ENCODE measurements at places on chromosomes 13 and 19.
A peak's percentile ranks its signal among the peaks of the same experiment; 100 is the strongest.

- DNase-seq, result no peak
Measured at GRCh38 chr13:22936228-22936627, 244.6 kb upstream of the SGCG start.

DNA sequence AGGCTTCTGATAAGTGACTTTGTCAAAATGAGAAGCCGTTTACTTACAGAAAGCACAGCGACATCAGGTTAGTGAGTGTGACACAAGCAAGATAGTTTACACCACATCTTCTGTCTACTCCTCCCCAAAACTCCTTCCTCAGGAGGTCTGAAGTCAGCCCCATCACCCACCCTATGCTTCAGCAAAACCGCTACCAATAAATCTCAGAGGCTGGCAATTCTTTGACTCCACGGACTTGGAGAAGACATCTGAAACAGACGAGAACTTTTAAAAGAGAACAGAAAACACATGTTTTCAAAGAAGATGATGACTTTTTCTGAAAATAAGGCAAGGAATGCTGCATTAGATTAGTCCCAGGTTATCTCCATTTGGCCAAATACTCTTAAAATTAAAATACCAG, 261.1 kb downstream of the TBC1D4 start:
- peak; percentile 79 for DNase-seq

DNA sequence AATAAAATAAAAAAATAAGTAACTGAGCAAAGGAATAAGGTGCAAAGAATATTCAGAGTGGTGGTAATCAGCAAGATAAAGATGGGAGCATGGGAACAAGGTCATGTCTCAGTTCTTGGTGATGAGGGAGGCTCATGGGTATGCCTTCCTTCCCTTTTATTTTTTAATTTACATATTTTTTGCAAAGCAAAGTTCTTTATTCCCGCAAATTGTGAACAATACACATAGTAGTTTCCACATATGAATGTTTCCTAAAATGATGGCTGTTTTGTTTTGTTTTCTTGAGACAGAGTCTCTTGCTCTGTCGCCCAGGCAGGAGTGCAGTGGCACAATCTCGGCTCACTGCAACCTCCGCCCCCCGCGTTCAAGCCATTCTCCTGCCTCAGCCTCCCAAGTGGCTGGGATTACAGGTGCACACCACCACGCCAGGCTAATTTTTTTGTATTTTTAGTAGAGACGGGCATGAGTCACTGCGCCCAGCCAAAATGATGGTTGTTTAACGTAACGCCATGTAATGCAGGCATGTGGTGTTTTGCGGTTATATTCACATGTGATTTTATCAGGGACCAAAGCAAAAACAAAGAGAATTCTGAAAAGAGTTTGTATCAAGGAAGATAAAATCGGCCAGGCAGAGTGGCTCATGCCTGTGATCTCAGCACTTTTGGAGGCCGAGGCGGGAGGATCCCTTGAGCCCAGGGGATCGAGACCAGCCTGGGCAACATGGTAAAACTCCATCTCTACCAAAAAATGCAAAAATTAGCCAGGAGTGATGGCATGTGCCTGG, 4.5 kb upstream of the ADGRE2 start:
- DNase-seq, result no peak

- DNase-seq, result no peak
Measured at GRCh38 chr13:45951166-45951565, 99.6 kb upstream of the SIAH3 start.

DNA sequence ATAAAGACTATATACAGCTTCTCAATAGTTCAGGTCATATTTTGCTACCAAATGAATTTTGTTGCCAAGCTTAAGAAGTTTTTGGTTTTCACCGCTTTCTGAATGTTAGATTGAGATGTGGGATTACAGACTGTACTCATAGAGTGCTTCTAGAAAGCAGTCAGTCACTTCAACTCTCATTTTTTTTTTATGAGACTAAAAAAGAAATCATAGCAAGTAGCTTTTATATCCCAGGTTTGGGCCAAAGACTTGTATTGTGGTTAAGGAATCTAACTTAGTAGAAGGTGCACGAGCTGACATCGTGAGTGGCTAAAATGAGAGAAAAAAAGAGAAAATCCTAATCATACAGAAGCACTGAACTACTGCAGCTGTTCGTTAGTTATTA, 2.2 kb upstream of the USPL1 start:
- no peak for DNase-seq

GRCh38 chr19:28443361-28443760, 769.6 kb downstream of the UQCRFS1 start:
- DNase-seq, result no peak

GRCh38 chr13:37701972-37702371, 103.4 kb upstream of the POSTN start:
- DNase-seq, result peak; percentile 92

GRCh38 chr19:54532528-54532927, 29.9 kb downstream of the LAIR2 start:
- no peak for DNase-seq

DNA sequence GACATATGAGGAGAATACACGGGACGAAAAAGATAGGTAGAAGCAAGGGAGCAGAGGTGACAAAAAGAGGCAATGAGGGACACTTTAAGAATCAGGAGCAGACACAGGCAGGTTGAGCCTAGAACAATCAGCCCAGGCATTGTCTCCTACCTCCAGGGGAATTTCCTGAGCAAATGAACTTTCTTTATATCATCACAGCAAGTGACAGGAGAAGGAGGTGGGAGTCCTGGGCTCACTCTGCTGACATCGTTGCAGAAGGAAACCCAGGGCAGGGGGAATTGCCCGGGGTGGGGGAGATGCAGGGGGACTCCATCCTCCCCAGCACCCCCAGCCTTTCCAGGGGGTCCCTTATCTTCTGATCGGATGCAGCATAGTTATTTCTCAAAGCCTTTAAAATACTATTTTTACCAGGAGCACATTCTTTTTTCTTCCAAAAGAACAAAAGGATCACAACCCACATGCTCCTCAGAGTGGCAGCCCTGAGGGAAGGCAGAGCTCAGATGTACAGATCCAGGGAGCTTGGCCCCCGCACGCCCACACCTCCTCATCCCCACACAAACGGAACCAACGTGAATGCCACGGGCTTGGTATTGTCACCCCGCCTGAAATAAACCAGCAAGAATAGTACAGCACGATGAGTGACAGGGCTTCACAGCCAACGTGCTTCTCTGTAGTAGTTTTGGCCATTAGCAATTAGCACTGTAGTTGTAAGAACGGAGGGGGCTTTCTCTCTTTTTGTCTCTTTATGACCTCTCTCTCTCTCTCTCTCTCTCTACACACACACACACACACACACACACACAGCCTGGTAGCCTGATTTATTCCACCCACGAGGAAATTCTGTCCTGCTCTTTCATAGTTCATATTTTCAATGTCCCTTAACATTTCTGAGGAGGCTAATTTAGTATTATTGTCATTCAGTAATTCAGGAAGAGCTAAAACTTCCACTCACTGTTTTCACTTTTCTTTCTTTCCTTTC, 169.5 kb upstream of the UBL3 start:
- DNase-seq, result no peak

DNA sequence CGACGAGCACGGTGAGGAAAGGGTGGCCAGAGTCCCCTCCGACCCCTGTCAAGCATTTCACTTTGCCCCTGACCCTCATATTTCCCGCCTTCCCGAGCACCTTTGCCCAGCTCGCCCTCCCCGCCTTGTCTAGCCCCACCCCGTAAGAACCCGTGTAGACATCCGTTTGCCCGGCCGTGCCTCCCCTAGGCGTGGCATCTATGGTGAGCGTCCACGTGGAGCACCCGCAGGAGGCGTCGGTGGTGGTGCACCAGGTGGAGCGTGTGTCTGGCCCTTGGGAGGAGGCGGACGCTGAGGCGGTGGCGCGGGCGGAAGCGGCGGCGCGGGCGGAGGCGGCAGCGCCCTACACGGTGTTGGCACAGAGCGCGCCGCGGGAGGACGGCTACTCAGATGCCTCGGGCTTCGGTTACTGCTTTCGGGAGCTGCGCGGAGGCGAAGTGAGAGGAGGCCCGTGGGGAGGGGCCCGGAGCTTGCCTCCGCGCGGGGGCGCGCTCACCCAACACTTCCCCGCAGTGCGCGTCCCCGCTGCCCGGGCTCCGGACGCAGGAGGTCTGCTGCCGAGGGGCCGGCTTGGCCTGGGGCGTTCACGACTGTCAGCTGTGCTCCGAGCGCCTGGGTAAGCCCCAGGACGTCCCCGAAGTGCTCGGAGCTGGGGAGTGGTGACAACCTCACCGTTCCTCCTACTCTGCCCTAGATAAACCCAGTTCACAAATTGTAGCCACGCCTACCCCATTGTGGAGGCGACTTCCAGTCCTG, 4.2 kb downstream of the LTBP4 start:
- peak; percentile 36 for DNase-seq

DNA sequence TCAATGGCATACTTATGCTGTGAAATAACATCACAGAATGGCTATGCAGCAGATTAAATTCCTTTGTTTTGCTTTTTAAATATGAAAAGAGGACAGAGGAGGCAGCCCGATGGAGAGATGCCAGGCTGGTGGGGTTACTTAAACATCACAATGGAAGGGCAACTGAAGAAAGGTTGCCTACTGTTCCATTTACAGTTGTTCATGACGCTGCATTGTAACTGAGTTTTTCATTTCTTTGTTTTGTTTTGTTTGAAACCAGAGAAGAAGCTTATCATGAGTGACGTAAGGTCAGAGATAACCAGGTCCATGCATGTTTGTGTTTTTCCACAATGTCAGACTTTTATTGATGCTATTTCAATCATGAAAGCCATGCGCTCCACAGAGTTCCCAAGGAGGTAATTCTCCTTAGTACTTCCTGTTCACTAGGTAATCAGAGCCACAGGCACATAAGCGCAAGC, 273.8 kb downstream of the LHFPL6 start:
- DNase-seq, result no peak

- DNase-seq, result no peak
Measured at GRCh38 chr19:37669450-37669914, 14.2 kb upstream of the ZFP30 start.

DNA sequence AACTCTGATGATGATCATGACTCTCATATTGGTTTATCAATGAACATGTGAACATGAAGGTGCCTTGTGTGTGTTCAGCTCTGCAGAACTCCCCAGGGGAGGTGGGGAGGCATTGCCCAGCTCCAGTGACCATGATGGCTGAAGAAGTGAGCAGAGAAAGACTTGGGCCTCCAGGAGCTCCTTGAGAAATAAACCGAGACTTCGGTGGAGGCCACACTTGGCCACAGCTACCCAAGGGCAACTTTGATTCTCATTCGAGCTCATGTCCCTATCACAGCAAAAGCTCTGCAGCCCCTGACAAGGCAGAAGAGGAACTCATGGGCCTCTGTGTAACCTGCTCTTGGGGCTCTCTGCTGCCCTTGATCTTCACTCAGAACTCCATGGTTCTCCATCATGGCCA, 44.1 kb upstream of the ZNF536 start:
- DNase-seq, result no peak

GRCh38 chr13:34779171-34779570, 162.9 kb upstream of the NBEA start:
- no peak for DNase-seq

- peak; percentile 61 for DNase-seq
Measured at GRCh38 chr13:110245416-110245899, 61.5 kb downstream of the COL4A1 start.

GRCh38 chr13:23319883-23320224, 113.6 kb downstream of the SACS start:
- no peak for DNase-seq

DNA sequence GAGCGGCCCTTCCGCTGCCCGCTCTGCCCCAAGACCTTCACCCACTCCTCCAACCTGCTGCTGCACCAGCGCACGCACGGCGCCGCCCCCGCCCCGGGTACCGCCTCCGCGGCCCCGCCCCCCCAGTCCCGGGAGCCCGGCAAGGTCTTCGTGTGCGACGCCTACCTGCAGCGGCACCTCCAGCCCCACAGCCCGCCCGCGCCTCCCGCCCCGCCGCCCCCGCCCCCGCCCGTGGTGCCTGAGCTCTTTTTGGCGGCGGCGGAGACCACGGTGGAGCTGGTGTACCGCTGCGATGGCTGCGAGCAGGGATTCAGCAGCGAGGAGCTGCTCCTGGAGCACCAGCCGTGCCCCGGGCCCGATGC, 3.2 kb upstream of the NAT14 start:
- DNase-seq, result no peak

GRCh38 chr19:41621226-41621625, 5.6 kb downstream of the CEACAM4 start:
- DNase-seq, result no peak

DNA sequence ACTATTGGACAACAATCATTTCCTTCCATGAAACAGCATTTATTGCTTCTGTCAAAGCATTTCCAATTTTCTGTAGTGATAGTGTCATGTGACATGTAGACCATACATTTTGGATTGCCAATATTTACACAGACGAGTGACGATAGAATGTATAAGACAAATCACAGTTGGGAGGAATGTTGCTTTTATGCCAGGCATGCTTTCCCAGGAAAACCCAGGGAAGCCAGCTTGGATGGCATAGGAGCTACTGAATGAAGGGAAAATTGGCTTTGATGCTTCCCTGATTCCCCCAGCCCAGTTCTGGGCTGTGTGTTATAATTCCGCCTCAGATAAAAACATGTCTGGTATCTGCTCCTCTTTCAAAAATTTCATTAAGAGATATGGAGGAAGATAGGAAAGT, 22.5 kb downstream of the SCEL start:
- no peak for DNase-seq

DNA sequence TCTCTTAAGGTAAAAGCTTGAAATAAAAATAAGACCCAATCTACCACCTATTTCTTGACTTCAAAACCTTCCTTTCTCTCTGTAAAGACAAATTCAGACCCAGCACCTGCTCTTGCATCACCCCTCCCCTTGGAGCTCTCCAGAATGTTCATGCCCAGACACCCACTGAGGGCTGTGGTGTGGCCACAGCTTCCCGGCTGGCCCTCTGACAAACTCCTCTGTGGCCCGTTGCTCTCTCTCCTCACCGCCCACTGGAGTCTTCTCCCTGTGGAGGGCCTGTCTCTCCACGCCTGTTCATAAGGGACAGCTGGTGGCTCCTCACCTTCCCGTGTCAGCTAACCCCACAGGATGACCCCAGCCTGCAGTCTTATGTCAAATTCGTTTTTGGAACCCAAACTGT, 49.1 kb downstream of the TSSK6 start:
- no peak for DNase-seq

DNA sequence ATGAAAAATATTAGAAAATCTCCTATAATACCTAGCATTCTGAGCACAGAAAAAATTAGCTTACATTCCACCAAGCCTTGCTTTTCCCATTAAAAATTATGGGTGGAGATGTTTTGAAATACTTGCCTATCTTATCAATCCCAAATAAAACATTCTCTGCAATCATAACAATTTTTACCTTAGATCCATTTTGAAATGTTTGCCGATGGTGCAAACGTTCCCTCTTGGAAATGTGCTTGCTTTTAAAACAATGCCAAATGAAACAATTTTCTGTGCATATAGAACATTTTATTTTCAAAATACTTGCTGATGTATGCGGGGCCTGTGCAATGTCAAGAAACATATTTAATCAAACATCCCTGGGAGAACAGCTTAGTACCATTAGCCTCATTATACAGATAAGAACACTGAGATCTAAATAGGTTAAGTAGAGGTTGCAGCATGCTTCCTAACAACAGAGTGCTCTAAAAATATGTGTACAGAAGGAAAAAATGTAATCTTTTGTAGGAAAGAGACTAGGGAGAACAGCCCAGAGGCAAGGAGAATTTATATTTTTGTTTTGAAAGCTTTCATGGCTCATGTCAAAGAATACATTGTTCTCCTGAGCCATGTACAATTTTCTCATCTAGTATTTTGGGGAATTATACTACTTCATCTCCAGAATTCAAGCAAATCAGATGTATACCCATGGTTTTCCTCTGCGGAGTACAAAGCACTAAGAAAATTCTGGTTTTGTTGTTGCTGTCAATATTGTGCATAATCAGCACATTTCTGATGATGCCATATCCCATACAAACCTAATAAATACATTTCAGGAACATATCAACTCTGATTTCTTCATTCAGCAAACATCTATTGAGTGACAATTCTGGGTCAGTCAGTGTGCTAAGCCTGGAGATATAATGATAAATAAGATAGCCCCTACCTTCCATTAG, 25.9 kb upstream of the FNDC3A start:
- DNase-seq, result no peak
